ENCODE measurements at places on chromosomes 6 and 20. TPM values are rescaled to one million over a fixed set of nuclear protein-coding genes. Genes with fewer than 3 reads are reported as not detected.
A peak's percentile ranks its signal among the peaks of the same experiment; 100 is the strongest.

DNA sequence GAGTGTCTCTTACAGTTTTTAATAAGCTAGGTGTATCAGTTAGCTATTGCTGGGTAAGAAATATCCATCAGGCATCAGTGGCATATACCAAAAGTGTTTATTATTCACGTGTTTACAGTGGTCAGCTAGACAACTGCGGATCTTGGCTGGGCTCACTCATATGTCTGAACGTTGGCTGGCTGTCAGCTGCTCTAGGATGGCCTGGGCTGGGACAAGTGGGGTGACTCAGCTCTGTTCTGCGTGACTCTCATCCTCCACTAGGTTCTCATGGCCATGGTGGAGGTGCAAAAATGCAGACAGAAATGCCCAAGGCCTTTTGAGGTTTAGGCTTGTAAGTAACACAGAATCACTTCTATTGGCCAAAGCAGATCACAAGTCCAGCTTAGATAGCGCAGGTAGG, 22.0 kb downstream of the ZNF341 start:
- no peaks in the 10 kb centered on the region for H3K4me1 ChIP-seq
- no peak overlapping the region for H3K4me3 ChIP-seq
- no peak for DNase-seq
- H3K27me3 ChIP-seq: no peaks in the 10 kb centered on the region
- H3K36me3 ChIP-seq: peaks cover 38% of the 10 kb centered on the region

DNA sequence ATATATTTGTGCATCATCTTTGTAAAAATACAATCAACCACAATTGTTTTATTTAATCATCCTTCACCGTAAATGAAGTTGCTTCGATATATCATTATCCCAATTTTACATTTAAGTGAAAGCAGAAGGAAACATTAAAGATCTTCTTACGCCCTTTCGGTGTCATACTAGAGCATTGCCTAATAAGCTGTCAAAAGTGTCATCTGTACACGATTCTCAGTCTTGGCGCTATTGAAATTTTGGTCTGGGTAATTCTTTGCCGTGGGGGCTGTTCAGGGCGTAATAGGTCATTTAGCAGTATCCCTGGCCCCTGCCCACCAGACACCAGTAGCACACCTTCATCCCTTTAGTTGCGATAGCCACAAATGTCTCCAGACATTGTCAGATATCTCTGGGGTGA, 40.4 kb upstream of the TMEM170B start:
- H3K27me3 ChIP-seq: no peaks in the 10 kb centered on the region
- H3K4me3 ChIP-seq: no peak overlapping the region
- peaks cover 5% of the 10 kb centered on the region for H3K4me1 ChIP-seq
- no peak overlapping the region for H3K27ac ChIP-seq

DNA sequence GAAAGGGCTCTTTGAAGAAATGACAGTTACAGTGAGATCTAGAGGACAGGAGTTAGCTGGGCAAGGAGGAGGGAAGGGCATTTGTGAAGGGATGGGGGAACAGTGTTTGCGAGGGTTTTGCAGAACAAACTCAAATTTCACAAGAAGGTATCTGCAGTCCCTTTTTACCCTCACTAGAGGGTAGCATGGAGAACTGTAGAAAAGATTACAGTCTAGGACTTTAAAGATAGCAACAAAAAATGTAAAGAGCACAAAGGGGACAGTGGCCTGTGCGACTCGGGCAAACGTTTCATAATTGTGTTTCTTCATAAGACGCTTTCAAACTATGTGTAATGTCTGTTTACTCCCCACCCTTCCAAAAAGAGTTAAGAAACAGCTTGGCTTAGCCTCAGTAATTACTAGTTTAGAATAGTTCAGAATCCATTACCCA, 21.2 kb upstream of the ASXL1 start:
- peaks cover 41% of the 10 kb centered on the region for H3K4me1 ChIP-seq
- peaks cover 32% of the 10 kb centered on the region for H3K36me3 ChIP-seq
- H3K27ac ChIP-seq: peak overlapping the region; percentile 32
- no peak for DNase-seq
- no peak overlapping the region for H3K4me3 ChIP-seq

DNA sequence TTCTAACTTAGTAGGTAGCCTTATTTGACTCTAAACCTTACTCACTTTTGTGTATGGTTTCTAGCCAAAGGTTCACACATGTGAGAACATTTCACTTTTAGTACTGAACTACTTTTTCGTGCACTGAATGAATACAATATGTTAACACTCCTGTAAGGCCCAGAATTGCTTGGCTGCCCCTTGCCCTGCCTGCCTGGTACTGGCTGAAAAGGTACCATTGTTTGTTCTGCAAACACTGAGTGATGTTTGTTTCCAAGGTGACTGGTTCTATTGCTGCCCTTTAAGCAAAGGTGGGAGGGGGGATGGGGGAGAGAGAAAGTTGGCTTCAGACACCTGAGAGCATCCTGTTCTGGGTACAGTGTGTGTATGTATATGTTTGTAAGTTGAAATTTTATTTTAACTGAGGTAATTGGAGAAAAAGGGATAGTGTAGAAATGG, 31.2 kb downstream of the RREB1 start:
- peak; percentile 71 for DNase-seq
- H3K36me3 ChIP-seq: no peaks in the 10 kb centered on the region
- H3K27ac ChIP-seq: peak overlapping the region; percentile 68

DNA sequence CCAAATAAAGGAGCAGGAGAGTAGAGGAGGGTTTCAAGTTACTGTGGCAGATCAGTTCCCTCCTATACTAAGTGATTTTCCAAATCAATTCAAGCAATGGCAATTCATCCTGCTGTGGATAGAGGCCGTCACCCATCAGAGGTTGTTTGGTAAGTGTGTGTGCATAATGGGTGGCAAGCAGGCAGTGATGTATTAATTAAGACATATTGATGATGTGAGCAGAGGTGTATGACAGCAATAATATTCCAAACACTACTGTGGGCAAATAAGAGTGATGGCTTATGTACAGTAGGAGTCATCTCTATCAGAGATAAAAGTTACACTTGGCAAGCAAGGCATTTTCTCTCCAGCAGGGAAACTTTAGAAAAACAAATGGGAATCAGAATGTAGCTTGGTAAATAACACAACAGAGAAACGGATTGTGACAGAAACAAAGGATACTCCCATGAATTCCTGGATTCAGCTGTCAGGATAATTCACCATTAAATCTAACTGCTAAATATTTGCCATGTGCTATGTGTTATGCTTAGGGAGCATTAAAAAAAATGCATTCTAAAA, 196.3 kb downstream of the KHDC1L start:
- H3K4me1 ChIP-seq: no peaks in the 10 kb centered on the region
- DNase-seq: no peak

- DNase-seq: peak; percentile 54
- H3K4me1 ChIP-seq: peaks cover 18% of the 10 kb centered on the region
- no peaks in the 10 kb centered on the region for H3K27me3 ChIP-seq
- peak overlapping the region; percentile 95 for H3K4me3 ChIP-seq
These were observed 1.9 kb downstream of the L3MBTL3 start for GRCh38 chr6:130020073-130020906.

DNA sequence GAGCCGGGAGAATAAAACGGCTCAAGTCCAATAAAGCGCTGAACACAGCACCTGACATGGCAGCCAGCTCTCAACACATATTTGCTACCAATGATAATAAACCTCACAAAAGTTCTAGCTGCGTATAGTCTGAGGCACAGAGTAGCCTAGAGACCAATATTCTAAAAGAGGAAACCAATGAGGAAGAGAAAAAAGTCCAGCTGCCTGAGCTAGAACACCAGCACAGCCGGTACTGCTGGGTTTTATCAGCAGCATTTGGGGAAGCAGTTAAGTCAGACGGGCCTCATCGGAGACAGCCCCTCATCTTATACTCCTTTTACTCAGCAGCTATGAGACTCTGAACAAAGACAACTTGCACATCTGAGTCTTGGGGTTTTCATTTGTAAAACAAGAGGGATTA, 2.4 kb upstream of the RTF2 start:
- H3K27me3 ChIP-seq: no peaks in the 10 kb centered on the region
- no peak overlapping the region for H3K4me3 ChIP-seq
- peaks cover 46% of the 10 kb centered on the region for H3K4me1 ChIP-seq

DNA sequence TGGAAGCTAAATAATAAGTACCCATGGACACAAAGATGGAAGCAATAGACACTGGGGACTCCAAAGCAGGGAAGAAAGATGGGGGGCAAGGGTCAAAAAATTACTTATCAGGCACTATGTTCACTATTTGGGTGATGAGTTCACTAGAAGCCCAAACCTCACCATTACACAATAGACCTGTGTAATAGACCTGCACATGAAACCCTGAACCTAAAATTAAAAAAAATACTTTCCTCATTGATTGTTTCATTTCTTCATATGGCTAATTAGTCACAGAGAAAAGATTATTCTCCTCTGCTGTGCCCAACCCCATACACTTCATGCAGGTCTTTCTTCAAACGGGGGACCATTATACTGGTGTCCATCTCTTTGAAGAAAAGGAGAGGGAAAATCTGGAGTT, 213.0 kb upstream of the DTNBP1 start:
- no peak overlapping the region for H3K4me3 ChIP-seq
- peaks cover 38% of the 10 kb centered on the region for H3K4me1 ChIP-seq
- no peaks in the 10 kb centered on the region for H3K36me3 ChIP-seq
- no peak overlapping the region for H3K27ac ChIP-seq

- H3K27me3 ChIP-seq: no peaks in the 10 kb centered on the region
- peaks cover 22% of the 10 kb centered on the region for H3K36me3 ChIP-seq
- H3K4me3 ChIP-seq: no peak overlapping the region
- H3K4me1 ChIP-seq: peaks cover 20% of the 10 kb centered on the region
- DNase-seq: no peak
These were observed 276.7 kb downstream of the FARS2 start for GRCh38 chr6:5537967-5538366.

DNA sequence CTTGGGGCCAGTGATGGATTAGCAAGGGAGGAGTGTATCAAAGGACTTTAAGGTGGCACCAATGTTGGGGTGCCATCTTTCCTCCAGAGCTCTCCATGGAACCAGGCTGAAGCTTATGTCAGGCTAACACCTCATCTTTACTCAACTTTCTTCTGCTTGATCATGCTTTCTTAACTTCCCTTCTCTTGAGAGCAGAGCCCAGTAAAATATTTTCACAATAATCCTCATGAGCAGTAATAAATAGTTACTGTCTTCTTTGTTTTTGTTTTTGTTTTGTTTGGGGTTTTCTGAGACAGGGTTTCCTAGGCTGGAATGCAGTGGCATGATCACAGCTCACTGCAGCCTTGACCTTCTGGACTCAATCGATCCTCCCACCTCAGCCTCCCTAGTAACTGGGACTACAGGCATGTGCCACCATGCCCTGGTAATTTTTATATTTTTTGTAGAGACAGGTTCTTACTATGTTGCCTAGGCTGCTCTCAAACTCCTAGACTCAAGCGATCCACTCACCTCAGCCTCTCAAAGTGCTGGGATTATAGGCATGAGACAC, 127.9 kb upstream of the TOP1 start:
- H3K36me3 ChIP-seq: no peaks in the 10 kb centered on the region
- H3K27me3 ChIP-seq: peaks cover 3% of the 10 kb centered on the region
- H3K4me1 ChIP-seq: no peaks in the 10 kb centered on the region
- DNase-seq: no peak
- H3K27ac ChIP-seq: no peak overlapping the region

DNA sequence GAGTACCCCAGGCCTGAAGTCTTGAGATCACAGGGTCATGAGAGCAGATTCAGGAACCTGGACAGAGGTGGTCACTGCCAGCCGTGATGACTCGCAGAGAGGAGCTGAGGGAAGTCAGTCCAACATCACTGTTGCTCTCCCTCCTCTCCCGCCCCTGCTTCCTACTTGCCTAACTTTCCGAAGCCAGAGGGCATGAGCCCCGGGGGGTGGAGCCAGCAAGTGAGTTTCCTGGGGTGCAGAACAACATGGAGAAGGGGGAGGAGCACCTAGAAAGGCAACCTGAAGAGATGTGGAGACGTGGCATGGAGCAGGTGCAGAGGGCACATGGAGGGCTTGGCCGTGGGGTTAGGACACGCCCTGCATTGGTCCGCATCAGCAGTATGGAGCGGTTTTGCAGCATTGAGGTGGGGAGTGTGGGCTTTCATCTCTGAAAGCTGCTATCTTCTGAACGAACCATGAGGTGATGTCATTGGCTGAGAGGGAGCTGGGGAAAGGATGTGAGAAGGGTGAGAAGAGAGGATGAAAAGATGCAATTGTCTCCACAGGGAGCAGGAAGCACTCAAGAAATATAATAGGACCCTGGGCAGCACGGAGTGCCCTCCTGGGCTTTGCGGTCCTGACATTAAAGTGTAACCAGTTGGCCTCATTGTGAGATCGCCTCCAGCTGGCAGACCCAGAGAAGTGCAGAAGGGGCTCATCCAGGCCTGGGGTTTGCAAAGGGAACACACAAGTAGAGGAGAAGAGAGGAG, 25.0 kb downstream of the GDAP1L1 start:
- no peaks in the 10 kb centered on the region for H3K4me1 ChIP-seq
- DNase-seq: peak; percentile 25
- H3K36me3 ChIP-seq: no peaks in the 10 kb centered on the region

DNA sequence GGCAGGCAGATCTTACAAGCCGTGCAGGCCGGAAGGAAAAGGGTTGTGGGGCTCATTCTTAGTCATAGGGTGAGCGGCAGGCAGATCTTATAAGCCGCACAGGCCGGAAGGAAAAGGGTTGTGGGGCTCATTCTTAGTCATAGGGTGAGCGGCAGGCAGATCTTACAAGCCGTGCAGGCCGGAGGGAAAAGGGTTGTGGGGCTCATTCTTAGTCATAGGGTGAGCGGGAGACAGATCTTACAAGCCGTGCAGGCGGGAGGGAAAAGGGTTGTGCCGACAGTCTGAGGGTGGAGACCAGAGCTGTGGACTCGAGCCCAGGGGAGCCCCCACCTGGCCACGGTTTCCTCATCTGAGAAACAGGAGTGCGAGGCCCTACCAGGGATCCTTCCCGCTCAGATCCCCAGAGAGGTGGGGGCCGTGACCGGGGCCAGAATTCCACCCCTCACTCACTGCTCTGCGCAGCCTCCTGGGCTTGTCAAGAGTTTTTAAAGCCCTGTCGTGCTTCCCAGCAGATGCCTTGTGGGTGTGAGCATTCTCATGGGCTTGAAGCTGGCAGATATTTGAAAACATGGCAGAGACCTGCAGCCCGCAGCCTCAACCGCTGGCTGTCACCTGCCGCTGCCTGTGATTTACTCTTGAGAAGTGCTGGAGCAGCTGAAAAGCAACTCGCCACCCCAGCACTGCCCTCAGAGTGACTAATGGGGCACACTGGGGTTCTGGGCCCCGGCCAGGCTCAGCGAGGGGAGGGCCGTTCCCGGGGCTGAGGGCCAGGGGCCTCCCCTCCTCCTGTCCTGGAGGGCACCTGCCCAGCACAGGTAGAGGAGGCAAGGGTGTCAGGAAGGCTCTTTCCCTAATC, 31.9 kb downstream of the NTSR1 start:
- peaks cover 44% of the 10 kb centered on the region for H3K4me1 ChIP-seq
- no peaks in the 10 kb centered on the region for H3K27me3 ChIP-seq
- H3K27ac ChIP-seq: peak overlapping the region; percentile 82

GRCh38 chr6:37109714-37110499, 60.0 kb upstream of the PIM1 start:
- peak overlapping the region; percentile 82 for H3K27ac ChIP-seq
- no peak overlapping the region for H3K4me3 ChIP-seq
- H3K36me3 ChIP-seq: peaks cover 1% of the 10 kb centered on the region
- no peak for DNase-seq
- H3K27me3 ChIP-seq: no peaks in the 10 kb centered on the region
- peaks cover 32% of the 10 kb centered on the region for H3K4me1 ChIP-seq

The ARHGAP18 gene
- 7.0 TPM for total RNA-seq

The SOX18 gene
- not detected for total RNA-seq

The RNF114 gene
- total RNA-seq: 72.1 TPM

The PDE7B gene
- total RNA-seq: 0.12 TPM

The FRK gene
- total RNA-seq: 0.02 TPM

The ERMARD gene
- total RNA-seq: 24.6 TPM

Data from activated CD4-positive, alpha-beta memory T cell treated with anti-CD3 and anti-CD28 coated beads for 36 hours (primary cell).